ENCODE measurements at places on chromosomes 13 and 19.

GRCh38 chr13:105202354-105202753, 1333.1 kb downstream of the EFNB2 start:
- DNase-seq: no peak

DNA sequence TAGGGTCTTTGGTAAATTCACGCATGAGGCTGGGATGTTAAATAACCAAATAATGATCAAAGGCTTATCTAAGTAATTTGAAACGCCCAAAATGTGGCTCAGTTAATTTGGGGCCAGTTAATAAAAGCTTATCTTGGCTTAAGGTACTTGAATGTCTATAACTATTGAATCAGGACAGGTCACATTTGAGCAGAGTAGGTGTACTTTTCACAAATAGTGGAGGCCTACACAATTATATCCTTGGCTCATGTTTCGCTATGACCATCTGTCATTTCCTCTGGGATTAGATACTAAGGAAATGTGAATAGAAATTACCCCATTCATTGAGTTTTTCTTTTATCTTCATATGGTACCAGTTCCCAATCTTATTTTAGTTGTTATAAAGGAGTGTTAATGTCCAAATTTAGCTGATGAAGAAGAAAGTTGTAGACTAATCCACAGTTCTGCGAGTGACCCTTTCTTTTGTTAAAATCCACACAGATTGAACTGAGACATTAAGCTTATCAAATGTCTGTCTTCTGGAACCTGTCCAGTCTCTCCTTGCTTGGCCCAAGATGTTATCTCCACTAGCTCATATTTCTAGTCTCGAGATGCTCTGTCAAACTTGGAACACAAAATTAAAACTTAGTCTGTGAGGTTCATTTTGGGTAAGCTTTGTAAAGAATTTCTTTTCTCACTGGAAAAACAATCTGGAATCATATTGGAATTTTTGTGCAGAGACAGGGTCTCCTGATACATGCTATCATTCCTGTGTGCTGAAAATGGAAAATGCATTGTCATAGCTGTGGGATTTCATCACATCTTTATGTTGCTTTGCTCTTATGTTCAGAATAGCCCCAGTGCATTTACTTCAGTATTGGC, 31.0 kb downstream of the SLAIN1 start:
- DNase-seq: no peak

DNA sequence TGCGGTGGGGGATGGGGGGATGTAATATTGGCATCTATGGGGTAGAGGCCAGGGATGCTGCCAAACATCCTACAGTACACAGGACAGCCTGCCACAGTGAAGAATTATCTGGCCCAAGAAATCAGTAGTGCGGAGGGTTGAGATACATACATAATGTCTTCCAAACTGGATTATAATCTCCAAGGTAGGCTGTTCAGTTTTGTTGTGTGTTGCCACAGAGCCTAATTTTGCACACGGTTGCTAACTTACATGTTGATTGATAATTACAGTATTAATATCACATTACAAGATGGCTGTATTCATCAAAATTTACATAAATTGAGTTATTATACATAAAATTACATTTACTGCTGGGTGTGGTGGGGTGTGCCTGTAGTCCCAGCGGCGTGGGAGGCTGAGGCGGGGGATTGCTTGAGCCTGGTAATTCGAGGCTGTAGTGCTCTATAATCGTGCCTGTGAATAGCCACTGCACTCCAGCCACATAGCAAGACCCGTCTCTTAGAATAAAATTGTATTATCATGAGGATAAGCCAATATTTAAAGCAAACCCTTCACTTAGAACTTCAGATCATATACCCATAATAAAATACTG, 8.1 kb downstream of the POMP start:
- DNase-seq: no peak

GRCh38 chr19:1315470-1316166, 29.9 kb downstream of the EFNA2 start:
- peak; percentile 33 for DNase-seq

GRCh38 chr13:25691654-25692053, 319.9 kb downstream of the ATP8A2 start:
- no peak for DNase-seq

DNA sequence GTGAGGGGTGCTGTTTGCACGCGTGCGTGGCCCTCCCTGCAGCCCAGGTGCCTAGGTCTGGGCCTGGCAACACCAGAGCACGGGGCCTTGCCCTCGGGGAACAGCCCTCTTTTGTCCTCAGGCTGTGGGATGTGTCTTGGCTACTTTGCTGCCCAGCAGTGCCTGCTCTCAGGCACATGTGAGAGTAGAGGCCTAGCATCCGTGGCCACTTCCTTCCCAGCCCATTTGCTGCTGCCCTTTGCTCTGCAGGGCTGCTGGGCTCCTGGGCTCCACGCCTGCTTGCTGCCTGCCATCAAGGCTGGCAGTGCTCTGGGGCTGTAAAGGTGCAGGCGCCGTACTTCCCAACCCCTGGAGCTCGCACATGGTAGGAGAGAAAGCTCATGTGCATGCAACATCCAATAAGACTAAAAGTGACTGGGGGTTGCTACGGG, 46.6 kb downstream of the CAPN12 start:
- DNase-seq: no peak

- DNase-seq: peak; percentile 9
Measured at GRCh38 chr13:52159159-52159982, at the start of gene NEK3. Gene NEK3 (minus strand): TSS chr13:52159597. CDS start chr13:52156191, 3,406 bp downstream.

GRCh38 chr19:497491-497868, 1.2 kb downstream of the MADCAM1 start:
- DNase-seq: no peak

DNA sequence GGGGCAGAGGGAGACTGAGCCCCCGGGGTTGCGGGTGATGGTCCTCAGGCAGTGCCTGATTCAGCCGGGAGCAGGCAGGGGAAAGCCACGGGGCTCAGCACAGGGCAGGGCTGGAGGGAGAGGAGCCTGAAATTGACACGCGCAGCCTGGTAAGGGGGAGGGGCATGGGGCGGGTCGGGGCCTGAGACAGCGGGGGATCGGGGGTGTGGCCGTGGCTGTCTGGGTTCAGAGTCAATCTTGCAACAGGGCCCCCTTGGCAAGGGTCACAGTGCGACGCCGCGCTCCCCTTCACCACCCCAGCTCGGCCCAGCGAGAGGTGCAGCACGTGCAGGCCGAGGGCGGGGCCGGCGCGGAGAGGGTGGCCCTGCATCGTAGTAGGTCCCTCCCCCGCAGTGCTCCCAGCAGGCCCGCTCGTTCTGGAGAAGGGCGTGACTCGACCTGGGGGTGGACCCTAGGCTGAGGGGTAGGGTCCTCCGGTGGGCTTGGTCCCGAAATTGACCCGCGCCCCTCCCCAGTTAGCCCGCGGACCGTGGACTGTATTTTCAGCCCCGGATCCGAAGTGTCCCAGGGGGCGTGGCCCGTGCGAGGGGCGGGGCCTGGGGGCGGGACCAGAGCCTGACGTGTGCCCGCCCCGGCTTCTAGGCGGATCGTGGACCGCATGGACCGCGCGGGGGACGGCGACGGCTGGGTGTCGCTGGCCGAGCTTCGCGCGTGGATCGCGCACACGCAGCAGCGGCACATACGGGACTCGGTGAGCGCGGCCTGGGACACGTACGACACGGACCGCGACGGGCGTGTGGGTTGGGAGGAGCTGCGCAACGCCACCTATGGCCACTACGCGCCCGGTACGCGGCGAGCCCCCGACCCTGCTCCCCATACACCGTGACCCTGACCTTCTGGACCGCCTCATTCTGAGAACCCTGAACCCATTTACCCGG, 6.0 kb downstream of the RCN3 start:
- peak; percentile 74 for DNase-seq

- no peak for DNase-seq
Measured at GRCh38 chr13:79108914-79109643, 297.0 kb downstream of the RBM26 start.

DNA sequence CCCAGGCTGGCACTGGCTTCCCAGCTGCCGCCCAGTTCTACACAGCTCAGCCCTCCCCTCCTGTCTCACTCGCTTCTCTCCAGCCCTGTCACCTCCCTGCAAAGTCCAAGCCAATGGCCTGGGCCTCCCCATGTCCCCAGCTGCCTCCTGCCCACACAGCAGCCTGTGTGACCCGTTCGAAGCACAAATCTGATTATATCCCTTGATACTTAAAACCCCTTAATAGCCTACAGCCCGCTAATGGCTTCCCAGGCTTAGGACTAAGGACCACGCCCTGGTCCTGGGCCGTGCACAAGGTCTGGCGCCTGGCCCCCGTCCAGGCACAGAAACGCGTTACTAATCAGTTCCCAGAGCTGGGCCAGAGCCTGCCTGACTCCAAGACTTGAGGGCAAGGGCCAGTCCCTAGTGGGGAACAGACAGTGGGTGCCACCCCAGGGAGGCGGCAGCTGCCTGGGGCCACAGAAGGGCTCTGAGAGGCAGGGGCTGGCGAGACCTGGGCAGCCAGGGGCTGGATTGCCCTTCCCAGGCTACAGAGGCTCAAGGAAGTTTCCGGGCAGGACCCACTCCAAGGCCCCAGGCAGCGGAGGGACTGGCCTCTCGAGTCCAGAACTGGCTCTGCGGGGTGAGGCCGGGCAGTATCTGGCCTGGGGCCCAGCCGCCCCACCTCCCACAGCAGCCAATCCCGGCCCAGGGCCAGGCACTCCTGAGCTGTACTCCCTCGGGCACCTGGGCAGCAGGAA, 10.4 kb downstream of the XAB2 start:
- DNase-seq: no peak

DNA sequence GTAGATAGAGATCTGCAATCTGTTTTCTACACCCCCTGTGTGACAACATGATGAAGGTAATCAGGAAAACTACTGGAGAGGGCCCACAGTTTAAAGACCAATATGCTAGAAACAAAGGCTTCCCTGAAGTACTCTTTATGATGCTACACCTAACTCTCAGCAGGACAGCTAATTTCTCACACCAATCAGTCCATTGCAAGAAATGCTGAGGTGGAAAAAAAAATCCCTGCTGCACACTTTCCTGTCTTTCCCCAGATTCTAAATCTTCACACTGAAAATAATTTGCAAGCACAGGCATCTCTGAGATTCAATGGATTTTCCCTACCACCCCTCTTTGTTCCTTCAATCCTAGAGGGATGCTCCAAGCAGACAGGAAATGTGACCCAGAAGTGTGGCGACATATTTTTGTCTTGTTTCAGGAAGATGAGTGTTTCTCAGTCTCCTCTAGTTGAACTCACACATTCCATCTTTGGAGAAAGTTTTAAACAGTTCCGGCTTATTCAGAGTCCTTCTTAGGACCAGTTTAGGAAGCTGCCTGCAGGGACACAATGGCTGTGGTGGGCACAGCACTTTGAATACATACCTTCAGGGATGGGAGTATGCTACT, 671.6 kb downstream of the DIAPH3 start:
- no peak for DNase-seq

- peak; percentile 5 for DNase-seq
Measured at GRCh38 chr19:54109651-54110050, 5.8 kb downstream of the TFPT start.

DNA sequence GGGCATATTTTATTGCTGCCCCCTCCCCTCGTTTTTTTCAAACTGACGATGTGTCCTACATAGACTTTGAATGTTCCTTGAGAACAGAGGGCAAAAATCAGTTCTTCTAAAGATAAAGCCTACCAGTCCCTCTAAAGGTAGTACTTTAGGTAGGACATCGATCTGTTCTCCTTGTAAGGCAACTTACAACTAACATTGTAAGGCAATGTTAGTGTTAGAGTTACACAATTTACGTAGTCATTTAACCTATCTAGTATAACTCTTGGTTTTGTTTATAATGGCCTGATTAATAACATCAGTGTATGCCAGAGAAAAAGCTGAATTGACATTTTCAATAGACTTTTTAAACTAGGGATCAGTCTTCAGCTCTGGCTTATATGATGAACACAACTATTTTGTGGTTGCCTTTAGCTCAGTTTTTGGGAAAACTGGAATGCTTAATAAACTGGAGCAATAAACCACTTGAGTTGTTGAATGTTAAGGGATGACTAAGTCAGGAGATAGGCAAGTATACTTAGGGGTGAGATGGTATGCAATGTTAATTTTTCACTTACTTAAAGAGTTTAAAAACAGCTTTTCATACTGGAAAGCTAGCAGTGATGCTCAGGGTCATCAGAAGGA, 2.2 kb downstream of the NDFIP2 start:
- no peak for DNase-seq

DNA sequence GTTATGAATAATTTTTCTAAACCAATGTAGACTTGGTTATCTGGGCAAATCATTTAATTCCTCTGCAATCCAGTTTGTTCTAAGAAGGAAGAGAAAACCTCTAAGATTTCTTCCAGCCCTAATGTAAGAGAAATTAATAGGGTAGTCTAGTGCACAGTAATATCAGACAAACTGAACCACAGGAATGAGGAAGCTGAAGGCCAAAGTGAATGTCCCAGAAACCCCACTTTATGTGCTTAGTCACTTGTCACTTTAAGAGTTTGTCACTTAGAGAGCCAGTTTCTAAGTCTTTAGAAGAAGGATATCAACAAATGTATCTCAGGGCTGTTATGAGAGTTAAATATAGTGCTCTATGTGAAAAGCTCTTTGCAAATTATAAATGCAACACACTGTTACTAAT, 750.6 kb downstream of the DIAPH3 start:
- no peak for DNase-seq

DNA sequence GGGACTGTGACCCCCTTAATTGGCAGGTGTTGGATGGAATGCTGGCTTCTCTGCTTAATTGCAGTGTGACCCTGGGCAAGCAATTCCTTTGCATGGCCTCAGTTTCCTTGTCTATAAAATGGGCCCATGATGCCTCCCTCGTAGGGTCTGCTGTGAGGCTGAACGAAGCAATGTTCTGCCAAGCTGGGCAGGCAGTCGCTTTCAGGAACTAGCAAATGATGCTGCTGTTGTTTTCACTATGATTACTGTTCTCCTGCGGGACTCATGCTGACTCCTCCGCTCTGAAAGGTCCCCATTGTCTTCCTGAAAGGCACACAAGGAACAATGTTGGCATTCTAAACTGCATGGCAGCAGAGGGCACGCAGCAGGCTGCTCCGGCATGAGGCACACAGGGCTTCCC, 6.8 kb downstream of the BICRA start:
- no peak for DNase-seq

DNA sequence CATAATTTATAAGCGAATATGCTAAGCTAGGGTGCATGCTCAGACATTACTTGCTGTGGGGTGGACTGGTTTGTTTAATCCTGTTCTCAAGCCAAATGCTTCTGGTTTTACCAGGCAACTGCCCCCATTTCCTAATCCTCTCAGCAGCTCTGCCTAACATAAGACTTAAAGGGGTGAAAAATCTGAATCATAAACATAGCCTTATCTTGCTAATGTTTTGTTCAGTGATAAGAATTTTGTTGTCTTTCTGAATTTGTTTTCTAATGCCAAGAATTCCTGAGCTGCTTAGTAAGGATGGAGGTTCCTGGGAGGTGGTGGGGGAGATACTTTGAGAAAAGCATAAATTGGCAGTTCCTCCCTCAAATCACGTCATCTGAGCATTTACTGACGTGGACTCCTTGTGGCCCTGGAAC, 42.7 kb downstream of the ING1 start:
- no peak for DNase-seq

DNA sequence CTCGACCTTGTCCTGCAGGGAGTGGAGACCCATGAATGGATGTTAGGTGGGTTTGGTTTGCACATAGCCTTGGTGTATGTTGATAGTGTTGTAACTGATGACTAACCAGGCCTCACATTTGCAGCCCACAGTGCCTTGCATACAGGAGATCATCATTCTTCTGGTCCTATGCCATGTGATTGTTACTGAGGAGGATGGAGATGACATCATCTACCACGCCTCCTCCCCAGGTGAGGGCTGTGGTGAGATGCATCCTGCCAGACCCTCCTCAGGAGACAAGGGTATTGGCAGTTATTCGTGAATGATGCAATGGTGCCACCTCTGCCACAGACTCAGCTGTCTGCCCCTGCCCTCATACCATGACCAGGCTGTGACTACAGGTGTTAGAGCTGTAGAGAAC, 1294.1 kb downstream of the UQCRFS1 start:
- no peak for DNase-seq
